ENCODE measurements at places on chromosomes 5 and 9. TPM values are rescaled to one million over a fixed set of nuclear protein-coding genes. Genes with fewer than 3 reads are reported as not detected.

DNA sequence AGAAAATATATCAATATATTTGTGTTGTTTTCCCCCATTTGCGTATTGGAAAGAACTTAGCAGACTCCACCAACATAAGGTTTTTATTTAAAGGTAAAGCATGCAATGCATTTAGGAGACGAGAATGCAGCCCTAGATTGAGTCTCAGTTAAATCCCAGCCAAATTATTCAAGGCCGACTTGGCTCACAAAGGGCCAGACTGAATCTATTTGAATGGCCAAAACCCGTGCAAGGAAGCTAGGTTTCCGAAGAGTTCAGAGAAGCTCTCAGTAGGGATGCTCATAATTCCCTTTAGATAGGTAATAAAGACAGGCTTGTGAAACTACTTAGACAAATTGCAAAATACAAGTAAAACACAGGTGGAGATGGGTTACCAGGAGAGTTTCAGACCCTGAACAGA is 520.3 kb downstream of the CDH9 start:
- no peak for DNase-seq

- no peak for DNase-seq
Measured at GRCh38 chr5:176134529-176135223, 103.5 kb upstream of the SIMC1 start.

- no peak for DNase-seq
Measured at GRCh38 chr5:67223211-67223610, 26.6 kb upstream of the CD180 start.

DNA sequence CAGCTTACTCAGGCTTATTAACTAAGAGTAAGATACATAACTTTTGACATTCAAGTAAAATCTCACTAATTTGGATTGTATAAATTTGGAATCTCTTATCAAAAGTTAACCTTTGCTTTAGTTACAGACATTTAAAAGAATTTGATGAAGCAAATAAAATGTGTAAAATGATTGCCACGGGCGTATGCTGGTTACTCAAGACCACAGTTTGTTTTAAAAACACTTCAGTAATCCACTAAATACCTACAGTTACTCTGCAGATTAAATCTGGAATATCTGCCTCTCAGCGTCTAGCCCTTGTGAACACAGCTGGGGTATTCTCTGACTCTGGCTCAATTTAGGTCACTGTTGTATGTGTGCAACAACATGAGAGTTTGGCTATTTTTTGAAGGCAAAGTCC is 143.8 kb downstream of the MCTP1 start:
- DNase-seq: no peak

- peak; percentile 84 for DNase-seq
Measured at GRCh38 chr9:136107155-136107952, 11.3 kb downstream of the TMEM250 start.

- no peak for DNase-seq
Measured at GRCh38 chr5:74450095-74450494, 190.4 kb downstream of the ENC1 start.

GFI1B gene
- total RNA-seq: not detected

C9orf153 gene
- 0.33 TPM for total RNA-seq

PCDHA7 gene
- total RNA-seq: not detected

Data from activated CD4-positive, alpha-beta T cell treated with anti-CD3 and anti-CD28 coated beads, Interleukin-2, amount 10 ng/mL, durations not matched to agents 24 days and 14 days (primary cell).